ENCODE measurements at places on chromosomes 2 and 18.

DNA sequence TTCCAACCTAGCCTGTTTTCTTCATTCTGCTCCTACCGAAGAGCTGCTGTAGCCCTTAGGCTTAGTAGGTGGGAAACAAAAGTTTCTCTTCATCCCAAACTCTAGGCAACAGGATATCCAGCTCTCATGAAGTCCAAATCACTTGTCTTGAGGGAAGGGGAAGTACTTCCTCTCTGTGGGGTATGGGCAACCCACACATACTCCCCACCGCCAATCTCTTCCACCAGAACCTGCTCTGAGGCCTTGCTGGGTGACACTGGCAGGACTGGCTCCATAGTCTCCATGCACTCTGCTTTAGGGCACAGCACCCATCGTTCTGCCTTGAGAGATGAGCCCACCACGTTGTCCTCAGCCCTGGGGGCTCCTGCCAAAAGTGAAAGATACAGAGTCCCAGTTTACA, 173.0 kb downstream of the NCK2 start:
- no peak for DNase-seq

GRCh38 chr2:85537600-85538506, 1.1 kb upstream of the MAT2A start:
- DNase-seq, result peak; percentile 58

GRCh38 chr2:70161069-70161534, 29.7 kb downstream of the C2orf42 start:
- no peak for DNase-seq

- DNase-seq, result no peak
These were observed 90.3 kb upstream of the BCL2L11 start for GRCh38 chr2:111030260-111030891.

GRCh38 chr18:48208432-48209140, 200.6 kb downstream of the ZBTB7C start:
- no peak for DNase-seq

DNA sequence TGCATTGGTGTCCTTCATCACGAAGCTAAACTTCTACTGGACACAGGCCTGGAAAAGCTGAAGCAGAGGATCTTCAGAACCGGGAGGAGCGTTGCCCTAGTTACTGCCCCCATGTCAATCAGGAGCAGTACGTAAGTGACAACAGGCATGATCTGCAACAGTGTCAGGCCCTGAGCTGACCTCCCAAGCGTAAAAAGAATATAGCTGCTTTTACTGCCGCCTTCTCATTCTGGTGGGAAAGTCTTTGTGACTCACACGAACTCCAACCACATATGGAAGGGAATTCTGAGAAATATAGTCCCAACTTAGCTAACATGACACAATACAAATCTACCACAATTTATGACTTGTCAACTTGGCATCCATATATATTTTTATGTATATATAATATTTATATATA, 1007.7 kb upstream of the CDH2 start:
- DNase-seq, result no peak

- no peak for DNase-seq
These were observed 10.3 kb downstream of the NCK2 start for GRCh38 chr2:105754994-105755393.

DNA sequence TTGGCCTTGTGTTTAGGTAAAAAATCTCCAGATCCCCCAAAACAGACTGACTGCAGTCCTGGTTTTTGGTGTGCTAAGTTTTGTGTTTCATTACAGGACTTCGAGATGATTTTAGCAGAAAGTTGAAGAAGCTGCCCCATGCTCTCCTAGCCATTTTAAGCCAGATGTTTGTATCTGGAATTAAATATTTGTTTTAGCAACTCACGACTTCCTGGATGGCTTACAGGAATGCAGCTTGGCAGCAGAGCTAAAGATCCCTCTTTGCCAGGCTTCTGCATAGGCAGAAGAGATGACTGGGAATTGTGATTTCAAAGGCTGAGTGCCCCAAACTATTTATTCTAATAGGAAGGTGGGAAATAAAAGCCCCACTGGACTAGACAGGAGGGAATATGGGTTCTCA, 31.1 kb downstream of the ONECUT2 start:
- peak; percentile 17 for DNase-seq

DNA sequence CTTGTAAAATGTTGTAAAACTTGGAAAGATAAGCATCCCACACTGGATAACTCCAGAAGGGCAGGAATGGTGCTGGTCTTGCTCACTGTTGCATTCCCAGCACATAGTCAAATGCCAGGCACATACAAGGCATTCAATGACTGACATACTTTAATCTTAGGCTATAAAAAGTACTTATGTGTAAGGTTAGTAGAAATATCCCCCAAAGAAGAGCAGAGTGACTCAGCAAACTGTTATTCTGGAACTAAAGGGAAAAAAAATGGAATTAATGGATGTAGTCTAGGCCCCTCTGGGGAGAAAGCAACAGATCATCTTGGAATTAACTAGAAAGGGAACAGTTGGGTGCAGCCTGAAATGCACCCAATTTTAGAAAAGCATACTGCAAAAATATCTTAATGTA, 9.0 kb downstream of the ZBTB14 start:
- no peak for DNase-seq

DNA sequence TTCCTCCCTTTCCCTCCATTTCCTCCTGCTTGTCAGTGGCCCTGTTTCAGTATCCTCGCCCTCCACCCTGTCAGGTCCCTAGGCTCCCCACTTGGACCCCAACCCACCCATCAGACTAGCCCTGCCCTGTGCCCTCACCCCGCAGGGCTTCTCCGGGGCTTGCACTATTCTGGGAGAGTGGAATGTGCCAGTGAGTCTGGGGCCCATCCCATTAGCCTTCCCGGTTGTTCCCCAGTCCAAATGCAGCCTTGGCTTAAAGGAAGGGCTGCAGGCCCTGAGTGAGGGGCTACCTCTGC, 45.5 kb downstream of the MYO7B start:
- DNase-seq, result no peak

GRCh38 chr2:229810786-229811185, 96.4 kb upstream of the DNER start:
- peak; percentile 33 for DNase-seq

DNA sequence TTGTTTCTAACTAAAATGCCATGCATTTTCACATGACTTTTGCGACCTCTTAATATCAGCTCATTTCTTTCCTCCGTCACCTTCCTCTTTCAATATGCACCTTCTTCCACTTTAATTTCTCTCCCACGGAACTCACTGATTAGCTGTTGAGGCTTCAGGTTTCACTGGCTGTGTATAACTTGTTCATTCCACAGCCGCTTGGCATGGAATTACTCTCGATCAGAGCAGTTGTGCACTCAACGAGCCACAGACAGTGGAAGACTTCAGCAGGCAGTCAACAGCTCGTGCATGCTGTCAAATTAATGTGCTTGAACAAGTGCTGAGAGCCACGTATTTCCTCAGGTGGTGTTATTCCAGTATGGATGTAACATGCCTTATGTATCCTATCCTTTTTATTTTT, 491.2 kb upstream of the DDX18 start:
- no peak for DNase-seq

GRCh38 chr2:43576981-43577892, 18.6 kb downstream of the THADA start:
- peak; percentile 88 for DNase-seq

GRCh38 chr2:215432759-215433594, 2.9 kb downstream of the FN1 start:
- peak; percentile 51 for DNase-seq

DNA sequence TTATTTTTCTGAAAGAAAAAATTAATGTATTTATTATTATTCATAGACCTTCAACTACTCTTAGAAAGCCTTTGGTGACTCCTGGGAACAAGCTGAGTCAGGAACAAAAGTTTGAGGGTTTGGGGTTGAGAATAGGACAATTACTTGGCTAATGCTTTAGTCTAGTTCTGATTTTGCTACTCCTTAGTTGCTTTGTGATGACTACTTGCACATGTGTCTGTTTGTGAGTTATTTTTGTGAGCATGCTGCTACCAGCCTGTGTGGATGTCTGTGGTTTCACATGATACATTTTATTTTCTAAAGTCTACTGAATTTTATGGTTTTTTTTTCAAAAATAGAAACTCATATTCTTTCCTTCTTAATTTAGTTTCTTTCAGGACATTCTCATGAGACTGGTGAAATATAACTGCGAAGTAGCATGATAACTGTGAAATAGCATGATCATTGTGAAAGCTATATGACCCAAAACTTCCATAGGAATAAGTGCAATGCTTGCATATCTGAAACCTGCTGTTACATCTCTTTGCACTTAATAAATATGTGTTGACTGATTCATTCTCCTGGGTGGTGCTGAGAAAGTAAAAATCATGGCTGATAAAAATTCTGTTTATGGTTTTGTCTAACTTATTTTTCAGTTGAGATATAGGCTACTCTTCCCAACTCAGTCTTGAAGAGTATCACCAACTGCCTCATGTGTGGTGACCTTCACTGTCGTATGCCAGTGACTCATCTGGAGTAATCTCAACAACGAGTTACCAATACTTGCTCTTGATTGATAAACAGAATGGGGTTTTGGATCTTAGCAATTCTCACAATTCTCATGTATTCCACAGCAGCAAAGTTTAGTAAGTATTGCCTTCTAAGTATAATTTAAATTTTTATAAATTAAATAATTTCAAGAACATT, 17.9 kb upstream of the IL18R1 start:
- peak; percentile 44 for DNase-seq

DNA sequence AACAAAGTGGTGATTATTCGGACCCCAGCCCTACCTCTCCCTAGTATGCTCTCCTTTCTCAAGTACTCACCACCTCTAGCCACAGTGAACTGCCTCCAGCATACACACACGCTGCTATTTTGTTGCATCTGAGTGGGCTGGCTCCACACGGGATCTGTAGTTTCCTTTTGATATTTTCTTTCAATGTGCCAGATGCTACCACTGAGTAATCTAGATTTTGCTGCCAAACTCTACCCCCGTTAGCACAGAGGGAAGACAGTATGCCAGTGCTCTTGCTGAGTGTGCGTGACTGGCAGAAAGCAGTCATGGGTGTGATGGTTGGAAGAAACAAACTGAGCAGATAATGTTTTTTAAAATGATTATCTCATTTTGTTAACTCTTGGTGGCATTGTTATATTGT, 11.6 kb downstream of the CFLAR start:
- peak; percentile 78 for DNase-seq

DNA sequence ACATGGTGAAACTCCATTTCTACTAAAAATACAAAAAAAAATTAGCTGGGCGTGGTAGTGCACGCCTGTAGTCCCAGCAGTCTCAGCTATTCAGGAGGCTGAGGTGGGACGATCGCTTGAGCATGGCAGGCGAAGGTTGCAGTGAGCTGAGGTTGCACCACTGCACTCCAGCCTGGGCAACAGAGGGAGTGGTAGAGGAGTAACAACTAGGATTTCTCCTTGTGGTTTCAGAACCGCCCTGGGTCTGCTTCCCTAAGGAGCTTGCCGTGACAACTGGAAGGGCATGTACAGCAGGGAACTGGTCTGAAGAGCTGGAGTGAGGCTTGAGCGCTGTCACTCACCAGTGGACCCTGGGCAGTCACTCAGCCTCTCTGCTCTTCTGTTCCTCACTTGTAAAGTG, 29.1 kb downstream of the REEP1 start:
- DNase-seq, result no peak

DNA sequence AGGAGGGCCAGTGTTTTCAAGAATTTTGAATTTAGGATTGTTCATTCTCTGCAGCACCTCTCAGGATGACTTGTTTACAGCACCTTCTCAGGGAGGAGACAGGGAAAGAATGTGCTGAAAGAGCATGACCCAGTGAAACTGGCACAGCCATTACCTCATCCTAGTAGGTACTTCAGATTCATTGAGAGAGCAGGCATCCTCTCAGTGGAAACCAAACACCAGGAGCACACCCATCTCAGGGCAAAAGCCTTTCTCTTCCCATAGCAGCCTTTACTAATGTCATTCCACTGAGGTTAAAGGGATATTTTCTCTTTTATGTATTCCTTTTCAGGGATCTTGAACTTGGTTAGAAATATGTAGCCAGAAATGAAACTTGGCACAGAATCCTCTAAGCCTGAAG, 2.6 kb downstream of the MAP2 start:
- DNase-seq, result peak; percentile 44

DNA sequence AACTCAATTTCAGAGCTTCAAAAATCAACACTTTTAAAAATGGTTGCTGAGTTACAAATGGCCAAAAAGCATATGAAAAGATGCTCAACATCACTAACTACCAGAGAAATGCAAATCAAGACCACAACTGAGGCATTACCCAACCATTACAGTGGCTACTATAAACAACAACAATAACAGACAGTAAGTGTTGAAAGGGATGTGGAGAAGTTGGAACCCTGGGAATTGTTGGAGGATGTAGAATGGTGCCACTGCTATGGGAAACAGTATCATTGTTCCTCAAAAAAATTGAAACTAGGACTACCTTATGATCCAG, 173.3 kb upstream of the SPRED2 start:
- DNase-seq, result no peak

- no peak for DNase-seq
These were observed 8.1 kb downstream of the TEX44 start for GRCh38 chr2:231600619-231601355.

DNA sequence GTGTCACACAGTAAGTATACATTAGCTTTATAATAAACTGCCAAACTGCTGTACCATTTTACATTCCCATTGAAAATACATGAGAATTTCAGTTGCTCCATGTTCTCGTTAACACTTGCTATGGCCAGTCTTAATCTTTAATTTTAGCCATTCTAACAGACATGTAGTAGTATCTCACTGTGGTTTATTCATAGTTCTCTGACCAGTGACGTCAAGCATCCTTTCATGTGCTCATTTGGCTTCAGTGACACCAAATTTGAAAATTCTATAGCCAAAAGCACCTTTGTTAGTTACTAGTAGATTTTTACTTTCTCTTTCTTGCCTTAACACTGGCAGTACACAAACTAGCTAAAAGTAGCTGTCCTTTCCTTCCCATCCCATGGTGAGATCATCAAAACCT, 43.0 kb downstream of the CYP1B1 start:
- DNase-seq, result no peak

- DNase-seq, result no peak
These were observed 147.4 kb upstream of the GPC1 start for GRCh38 chr2:240288087-240288521.

DNA sequence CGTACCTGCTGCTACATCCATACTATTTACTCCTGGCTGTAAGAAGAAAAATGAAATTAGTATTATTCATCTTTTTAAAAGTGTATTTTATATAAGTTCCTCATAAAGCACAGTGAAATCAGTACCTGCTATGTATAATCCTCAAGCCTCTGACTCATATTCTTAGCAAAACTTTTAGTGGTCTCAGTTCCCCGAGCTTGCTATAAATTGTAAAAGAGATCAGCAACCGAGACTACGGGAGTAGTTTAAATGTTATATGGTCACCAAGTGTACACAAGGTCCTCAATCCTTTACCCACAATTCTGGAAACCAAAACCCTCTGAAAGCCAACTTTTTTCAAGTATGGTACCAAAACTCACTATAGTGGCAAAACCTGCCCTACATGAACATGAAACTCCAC, 24.2 kb downstream of the PRPF40A start:
- no peak for DNase-seq

- DNase-seq, result no peak
These were observed 214.9 kb upstream of the SPRED2 start for GRCh38 chr2:65647249-65647842.
